Activated naive CD4-positive, alpha-beta T cell (primary cell): ENCODE measurements at places on chromosomes 3 and 15.

DNA sequence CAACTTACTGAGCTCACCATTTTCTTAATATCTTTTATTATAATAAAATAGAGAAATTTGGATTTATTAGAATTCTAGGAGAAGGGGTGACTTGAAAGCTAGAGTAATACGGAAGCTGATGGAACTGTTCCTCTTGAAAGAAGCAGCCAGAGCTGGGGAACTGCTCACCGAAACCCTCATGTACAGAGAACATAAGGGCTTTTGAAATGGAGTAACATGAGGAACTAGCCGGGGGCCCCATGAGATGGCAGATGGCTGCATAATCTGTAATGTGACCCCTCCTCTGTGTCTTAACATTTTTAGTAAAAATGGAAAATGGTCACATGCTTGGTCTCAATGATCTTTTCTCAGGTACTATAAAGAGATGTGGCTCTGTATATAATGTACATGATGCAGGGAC, 15.7 kb upstream of the DYNC1LI1 start:
- no peak for DNase-seq

- DNase-seq = peak; percentile 5
These were observed 1.7 kb upstream of the LINGO1 start for GRCh38 chr15:77634266-77634962.

- DNase-seq = no peak
These were observed 17.2 kb downstream of the TSEN2 start for GRCh38 chr3:12501360-12502020.

DNA sequence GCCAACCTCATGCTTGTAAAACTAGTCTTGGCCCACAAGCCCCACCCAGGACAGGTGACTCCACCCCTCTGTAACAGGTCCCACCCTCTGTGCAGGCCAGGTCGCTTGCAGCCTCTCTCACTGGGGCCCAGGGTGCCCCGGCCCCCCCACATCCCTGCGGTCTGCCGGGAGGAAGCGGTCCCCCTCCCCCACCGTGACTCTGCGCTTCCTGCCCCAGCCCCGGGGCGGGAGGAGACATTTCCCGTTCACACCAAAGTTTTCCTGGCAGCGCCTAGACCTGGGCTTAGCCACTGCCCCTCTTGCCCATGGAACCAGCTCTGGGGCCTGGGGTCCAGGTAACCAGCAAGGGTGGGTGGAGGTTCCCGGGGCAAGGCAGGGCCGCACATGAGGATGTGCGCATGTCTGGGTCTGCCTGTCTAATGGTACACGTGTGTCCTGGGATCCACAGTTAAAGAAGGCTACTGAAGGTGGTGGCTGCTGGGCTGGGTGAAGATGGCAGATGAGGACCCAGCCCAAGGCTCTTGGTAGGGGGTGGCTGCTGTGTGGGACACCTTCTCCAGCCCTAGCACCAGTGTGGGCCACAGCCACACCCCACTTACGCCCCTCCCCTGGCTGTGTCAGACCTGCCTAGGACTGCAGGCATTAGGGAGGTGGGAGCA, 8.4 kb downstream of the NBEAL2 start:
- peak; percentile 24 for DNase-seq

DNA sequence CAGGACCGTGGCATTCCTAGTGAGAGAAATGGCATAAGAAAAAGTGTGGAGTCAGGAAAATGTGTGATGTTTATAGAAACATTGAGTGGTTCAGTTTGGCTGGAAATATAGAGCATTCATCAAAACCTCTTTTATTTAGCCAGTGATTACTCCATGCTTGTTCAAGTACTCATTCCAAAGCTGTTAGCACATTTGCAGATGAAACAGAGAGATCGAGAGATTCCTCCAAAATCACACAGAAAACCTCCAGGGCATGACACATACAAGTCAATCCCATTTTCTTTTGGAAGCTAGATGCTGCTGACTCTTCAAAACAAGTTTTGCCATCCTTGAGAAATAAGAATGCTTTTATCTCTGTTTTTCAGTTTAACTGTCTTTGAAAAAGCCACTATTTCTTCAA, 11.5 kb upstream of the MB21D2 start:
- DNase-seq = no peak

- DNase-seq = no peak
These were observed 220.0 kb downstream of the C3orf38 start for GRCh38 chr3:88369767-88370166.

DNA sequence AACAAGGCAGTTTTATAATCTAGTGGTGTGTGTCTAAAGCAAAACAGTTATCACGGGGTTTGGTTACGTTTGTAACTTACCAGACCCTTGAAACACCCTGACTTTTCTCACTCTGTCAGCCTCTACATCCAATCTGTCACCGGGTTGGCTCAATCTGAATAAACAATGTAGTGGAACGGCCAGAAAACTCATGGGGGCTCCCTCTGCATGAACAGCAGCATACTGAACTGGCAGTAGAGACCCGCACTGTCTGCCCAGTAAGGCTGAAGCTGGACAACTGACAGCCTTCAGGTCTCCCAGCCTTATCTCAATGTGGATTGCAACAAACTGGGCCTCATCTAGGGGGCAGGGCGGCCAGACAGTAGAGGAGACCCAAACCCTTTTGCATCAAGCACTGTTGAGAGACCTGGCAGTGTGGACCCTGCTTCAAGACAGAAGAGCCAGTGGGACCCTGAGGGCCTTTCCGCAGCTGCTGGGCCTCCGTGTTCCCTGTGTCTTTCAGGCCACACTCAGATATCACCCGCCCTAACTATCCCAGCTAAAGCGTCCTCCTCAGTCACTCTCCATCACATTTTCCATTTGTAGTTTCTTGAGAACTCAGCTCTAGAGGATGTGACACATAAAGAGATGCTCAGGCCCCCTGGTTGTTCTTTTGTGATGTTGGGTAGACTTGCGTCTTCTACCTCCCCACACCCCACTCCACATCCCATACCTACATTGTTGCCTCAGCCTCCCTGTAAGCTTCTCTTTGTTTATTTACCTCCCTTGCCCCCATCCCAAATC, 181.2 kb upstream of the NR2E3 start:
- no peak for DNase-seq

GRCh38 chr15:50907601-50908208, 778 bp upstream of the AP4E1 start:
- DNase-seq = peak; percentile 28

- no peak for DNase-seq
These were observed 130.4 kb downstream of the PPM1L start for GRCh38 chr3:160886421-160886820.

GRCh38 chr3:46812237-46812791, 50.9 kb downstream of the MYL3 start:
- DNase-seq = peak; percentile 25

DNA sequence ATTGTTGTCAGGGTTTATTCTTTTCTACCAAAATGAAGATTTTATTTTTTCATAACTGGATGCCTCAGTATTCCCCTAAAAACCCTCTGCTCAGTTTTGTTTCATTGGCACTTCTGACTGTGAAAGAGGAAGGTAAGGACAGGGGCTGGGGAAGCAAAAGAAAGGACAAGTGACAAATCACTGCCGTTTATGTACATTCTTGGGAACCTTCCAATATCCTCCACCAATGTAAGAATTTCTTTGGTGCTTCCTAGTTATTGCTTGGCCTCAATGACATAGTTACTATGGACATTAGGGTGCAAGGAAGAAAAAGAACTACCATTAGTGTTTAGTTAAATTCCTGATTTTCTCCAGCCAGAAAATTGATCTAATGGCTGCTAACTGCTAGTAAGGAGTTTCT, 131.0 kb upstream of the C15orf61 start:
- no peak for DNase-seq

DNA sequence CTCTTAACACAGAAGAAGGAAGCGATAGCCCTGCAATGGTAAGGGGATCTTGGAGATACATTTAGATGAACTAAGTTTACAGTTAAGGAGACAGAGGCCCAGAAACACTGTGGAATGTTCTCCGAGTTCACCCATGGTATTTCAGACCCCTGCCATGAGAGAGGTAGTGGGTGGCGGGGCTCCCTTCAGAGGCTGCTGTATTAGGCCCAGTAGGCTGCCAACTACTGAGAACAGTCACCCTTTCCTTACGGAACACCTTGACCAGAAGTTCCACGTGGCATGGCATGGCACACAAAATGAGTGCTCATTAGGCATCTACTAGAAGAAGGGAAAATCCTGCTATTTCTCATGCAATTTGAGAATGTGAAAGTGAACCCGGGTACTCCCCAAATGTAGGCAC, 195.4 kb downstream of the TNIK start:
- no peak for DNase-seq

DNA sequence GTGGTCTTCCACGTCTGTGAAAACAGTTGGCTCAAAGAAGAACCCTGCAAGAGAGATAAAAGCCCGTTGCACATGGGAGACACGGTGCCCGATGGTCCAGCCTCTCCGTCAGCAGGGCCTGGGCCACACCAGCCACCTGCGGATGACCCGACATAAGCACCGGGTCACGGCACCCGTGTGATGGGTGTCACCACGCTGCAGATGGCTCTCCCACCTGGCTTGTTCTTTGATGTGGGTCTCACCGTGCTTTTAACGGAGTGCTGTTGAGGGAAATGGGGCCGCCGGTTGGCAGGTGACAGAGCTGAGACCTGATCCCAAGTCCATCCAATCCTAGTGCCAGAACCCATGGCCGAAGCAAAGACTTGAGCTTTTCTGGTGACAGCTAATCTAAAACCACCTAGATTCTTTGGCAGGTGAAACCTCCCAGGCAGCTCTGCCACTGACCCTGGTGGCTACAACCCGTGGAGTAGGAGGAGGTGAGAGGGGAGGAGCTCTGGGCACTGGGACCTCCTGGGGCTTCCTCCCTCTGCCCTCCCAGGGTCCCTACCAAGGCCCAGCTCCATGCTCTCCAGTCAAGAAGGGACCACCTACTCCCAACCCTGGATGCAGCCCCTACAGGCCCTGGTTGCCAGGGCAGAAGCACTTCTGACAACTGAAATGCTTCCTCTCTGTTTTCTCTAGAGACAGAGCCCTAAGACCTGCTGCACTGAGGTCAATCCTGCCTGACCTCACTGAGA, 23.4 kb upstream of the SLC41A3 start:
- no peak for DNase-seq

DNA sequence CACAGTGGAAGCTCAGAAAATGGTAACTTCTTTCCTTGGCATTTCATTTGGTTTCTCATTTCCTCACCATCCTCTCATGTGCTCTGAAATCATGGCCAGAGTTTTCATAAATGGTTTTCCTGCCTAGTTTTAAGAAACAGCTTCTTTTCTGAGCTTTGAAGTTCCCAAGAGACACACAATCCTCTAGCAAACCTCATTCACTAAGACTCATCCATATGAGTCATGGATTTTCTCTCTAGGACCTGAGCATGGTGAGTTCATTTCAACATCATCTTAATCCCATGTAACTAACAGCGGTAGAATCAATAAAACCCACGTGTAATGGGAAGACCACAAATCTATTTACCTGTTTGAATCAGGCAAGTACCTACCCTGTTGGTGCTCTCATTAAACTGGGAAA, 274.5 kb upstream of the LRTM1 start:
- DNase-seq = no peak

DNA sequence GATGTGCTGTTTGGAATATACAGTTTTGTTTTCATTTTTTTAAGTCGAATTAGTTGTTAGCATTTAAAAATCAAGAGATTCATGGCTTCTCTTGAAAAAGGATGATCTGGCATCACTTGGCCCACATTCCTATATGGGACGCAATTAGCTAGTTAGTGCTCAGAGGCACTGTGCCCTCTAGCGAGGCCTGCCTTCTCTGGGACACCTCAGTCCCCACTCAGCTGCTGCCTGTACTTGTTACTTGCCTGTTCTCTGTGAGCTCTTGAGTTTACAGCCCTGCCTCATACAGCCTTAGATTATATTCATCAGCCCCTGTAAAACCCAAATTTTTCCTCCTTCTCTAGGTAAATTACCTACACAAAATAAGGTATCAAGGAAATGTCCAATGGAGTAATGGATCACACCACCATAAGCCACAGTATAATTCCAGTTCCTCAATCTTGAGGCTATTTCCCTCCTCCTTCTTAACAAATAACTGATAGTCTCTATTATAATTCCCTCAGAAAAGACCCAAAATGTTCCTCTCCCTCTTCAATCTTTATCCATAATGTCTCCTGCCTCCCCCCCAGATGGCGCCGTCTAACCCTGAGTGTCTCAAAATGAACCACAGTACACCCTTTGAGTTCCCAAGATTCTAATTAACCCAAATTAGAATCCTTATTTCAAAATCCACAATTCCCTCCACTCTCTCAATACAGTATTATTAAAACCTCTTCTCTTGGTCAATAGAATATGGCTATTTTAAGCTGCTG, 2.7 kb downstream of the ZMAT3 start:
- no peak for DNase-seq

- no peak for DNase-seq
These were observed 1.1 kb upstream of the GP9 start for GRCh38 chr3:129059311-129059958.

- DNase-seq = no peak
These were observed 247.9 kb downstream of the ZMAT3 start for GRCh38 chr3:178823591-178824246.

DNA sequence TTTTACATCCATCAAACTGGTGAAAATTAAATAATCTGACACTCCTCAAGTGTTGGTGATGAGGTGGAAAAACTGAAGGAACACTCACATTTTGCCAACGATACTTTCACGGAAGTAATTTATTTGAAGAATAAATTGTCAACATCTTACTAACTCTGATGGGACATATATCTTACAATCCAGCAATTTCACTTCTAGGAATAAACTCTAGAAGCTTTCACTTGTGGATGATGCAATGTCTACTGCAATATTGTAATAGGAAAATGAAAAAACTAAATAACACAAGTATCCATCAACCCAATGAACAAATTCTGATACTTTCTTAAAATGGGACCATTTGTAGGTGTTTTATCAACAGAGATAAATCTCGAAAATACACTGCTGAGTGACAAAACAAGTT, 16.2 kb upstream of the LIPC start:
- DNase-seq = no peak

DNA sequence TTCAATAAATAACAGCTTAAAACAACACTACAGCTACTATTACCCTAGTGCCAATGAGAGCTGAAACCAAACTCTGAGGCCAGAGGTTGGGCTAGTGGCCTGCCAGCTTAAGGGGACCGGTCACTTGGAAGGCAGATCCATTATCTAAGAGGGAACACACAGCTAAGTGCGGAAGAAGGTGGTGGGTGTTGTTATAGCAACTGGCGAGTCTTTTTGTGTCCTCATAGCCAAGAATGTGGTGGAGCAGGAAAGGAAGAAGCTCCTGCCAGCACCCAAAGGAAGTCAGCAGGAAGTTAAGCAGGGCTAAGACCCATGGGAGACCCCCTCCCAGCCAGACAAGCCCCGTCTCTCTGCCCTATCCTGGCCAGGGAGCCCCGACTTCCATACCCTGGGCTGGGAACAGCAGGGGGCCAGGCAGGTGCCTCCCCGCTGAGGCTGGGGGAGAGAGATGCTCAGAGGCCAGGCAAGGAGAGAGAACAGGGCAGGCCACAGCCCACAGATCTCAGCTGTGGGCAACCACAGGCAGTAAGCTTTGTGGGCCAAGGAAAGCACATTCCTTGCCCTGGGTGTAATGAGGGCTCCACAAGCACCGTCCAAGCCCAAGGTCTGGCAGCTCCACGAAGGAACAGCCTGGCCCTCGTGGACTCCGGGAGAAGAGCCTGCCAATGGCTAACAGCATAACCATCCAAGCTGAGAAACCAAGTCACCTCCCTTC, 34.0 kb upstream of the HRH1 start:
- no peak for DNase-seq

GRCh38 chr3:123651449-123652341, 66.8 kb upstream of the HACD2 start:
- DNase-seq = no peak
